Thoracic aorta (tissue), 2 donors: ENCODE measurements at places on chromosomes 4 and X. TPM values are rescaled to one million over a fixed set of nuclear protein-coding genes. Genes with fewer than 3 reads are reported as not detected.
A peak's percentile ranks its signal among the peaks of the same experiment; 100 is the strongest.

DNA sequence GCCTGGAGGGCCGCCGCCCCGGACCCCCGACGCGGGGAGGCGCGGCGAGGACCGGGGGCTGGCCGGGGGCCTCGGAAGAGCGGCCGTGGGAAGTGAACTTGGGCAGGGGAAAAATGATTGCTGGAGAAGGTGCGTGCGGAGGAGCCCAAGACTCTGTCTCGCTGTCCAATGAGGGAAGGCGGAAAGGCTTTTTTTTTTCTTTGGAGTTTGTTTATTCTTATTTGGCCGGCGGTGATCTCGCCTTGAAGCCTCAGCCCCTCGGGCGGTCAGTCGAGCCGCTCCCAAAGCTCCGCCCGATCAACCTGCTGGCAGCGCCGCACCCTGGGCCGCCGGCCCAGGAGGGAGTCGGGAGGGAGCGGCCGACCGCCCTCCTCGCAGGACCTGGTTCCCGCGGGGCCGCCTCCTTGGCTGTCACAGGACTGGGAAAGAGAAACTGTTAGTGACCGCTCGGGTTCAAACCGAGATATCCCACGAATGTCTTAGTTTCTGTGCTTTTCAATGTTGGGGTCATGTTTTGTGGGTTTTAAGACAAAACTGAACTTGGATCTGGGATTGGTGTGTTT lies 2.5 kb downstream of the CPEB2 start:
- DNase-seq = peak; percentile 58

DNA sequence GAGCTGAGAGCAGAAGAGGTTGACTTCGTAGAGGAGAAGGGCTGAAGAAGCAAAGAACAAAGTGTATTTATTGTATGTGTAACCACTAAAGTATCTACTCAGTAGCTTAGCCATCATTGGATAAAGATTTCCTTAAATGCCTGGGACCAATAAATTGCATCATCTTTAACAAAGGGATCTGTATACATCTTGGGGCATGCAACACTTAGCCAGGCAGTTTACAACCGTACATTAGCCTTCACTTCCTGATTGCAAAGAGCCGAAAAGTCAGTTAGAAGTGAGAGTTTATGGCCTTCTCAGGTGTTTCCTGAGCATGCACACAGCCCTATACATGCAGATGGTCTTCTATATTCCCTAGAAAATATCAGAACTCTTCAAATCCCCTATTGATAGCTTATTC lies 68.0 kb upstream of the MAGED1 start:
- no peak for DNase-seq

GRCh38 chrX:124651031-124651430 lies 304.7 kb downstream of the SH2D1A start:
- DNase-seq = no peak

DNA sequence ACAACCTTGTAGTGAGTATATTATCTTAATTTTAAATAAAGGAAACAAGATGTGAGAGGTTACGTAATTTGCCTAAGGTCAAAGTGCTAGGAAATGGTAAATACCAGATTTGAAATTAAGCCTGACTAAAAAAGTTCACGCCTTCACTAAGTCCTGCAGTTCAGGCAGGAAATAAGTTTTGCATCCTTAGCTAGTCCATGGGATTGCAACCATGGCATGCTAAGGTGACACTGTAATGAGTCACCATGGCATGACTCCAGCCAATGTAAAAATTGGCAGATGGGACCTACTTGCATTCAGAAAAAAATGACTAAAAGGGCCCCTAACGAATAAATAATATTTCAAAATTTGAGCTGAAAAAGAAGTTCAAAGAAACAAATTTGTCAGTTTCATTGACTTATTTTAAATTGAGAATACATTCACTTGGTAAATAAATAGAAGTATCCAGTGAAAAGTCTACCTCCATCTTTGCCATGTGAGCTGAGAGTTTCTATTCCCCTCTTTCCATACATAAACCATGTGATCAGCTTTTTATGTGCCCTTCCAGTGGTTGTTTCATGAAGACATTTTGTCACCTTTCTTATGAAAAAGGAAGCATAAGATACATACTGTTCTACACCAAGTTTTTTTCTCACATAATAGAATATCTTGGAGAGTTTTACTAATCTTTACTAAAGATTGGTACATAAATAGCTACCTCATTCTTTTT lies 72.4 kb downstream of the ANKRD50 start:
- no peak for DNase-seq

- no peak for DNase-seq
Measured at GRCh38 chr4:476501-476900, 22.5 kb downstream of the ZNF721 start.

DNA sequence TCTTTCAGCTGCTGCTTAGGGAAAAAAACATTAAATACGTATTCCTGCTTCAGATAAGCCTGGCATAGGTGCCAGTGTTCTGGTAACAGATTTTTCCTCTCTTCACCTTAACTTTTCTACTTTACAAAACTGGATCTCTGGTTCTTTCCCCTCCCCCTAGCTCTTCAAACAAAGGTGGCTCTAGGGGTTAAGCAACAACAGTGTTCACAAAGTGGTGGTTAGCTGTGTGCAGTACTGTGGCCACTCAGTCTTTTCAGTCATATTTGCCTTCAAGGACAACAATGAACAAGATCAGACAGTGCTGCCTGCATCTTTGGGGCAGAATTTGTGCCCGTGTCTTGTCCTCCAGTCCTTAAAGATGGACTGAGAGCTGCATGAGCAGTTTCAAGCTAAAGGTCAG lies 15.1 kb upstream of the RGN start:
- DNase-seq = no peak

GRCh38 chr4:42015438-42015837 lies 25.1 kb downstream of the SLC30A9 start:
- no peak for DNase-seq

GRCh38 chrX:104935581-104935980 lies 284.9 kb downstream of the TEX13A start:
- no peak for DNase-seq

GRCh38 chr4:123561525-123561924 lies 164.9 kb downstream of the SPRY1 start:
- DNase-seq = no peak

DNA sequence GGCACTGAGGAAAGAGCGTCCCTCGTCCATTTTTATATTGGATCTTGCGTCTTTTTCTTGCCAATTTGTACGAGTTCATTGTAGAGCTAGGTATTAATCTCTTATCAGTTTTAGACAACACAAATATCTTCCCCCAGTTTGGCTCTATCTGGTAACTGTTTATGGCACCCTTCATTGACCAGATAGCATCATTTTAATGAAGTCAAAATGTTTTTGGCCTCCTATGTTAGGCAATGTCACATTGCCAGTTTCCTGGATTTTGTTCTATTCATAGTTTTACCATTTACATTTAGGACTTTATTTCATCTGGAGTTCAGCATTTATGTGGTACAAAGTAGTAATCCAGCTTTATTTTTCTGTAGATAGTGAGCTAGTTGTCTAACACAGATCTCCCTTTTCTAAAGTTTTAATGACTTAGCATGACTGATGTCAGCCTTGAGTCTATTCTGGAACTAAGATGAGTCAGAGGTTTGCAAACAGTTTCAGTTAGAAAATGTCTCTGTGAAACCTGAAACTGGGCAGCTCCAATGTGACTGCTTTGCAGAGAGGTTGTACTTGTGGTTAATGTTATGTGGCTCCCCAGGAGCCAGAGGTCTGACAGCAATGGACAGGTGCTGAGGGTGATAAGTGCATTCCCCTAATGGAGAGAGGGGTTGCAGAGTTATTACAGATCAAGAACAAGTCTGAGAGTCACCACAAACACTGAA lies 5.3 kb upstream of the STBD1 start:
- no peak for DNase-seq

DNA sequence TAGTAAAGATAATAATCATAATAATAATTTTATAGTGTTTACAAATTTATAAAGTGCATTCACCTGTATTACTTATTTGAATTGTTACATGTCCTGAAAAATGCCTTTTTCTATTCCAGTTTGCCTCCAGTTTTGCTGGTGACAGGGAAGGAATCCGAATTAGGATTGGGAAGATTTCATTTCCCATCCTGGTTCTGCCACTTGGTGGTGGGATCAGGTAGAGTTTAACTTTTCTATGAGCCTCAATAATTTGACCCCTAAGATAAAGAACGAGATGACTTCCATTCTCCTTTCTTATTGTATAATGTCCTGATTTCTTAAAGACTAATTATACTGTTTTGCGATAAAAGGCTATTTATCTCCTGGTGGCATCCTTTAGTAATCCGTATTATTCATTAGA lies 1090.9 kb downstream of the RAPGEF2 start:
- DNase-seq = no peak

- DNase-seq = no peak
Measured at GRCh38 chr4:5387457-5387856, 320.9 kb downstream of the EVC2 start.

- no peak for DNase-seq
Measured at GRCh38 chr4:100797791-100798190, 280.0 kb upstream of the EMCN start.

- DNase-seq = no peak
Measured at GRCh38 chr4:108796173-108796572, 33.3 kb upstream of the ETNPPL start.

DNA sequence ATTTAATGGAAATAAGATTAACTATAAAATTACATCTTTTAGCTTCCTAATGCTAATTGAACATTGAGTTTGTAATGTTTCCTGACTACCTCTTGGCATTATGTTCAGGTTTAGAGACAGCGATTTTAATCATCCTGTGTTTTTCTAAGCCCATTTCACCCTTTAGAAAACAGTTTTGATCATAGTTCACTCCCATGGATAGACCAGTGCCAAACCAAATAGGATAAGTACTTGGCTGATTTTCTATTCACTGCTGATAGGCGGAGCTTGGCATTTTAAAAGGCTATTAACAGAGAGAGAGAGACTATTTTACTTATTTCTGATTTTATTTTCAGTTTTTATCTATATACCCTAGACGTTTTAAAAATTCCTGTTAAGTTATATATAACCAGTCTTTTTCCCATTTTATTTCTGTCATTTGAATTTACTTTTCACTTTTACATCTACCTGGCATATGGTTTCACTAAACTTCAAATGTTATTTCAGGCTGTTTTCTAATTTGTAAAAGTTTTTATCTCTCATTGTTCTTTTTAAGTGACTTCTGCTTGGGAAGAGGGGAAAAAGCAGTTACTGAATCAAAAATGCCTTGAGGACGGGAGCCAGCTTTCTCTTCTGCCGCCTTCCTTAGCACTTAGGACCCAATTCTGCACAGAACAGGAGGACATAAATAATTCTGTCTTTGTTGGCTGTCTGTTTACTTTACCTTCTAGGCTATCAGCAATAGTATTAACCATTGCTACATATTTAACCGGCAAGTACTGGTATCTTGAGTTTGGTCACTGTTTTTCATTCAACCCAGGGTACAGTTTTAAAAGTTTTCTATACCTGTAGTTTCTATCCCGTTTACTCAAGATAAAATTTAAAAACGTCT lies 46.4 kb downstream of the SGMS2 start:
- no peak for DNase-seq

ALPK1 gene
- total RNA-seq = 20.0 TPM

LUZP4 gene
- not detected for total RNA-seq

TSPAN6 gene
- total RNA-seq = 7.2 TPM

AMBN gene
- not detected for total RNA-seq

AADAT gene
- total RNA-seq = 5.6 TPM

NEXMIF gene
- total RNA-seq = 2.3 TPM
